Right lobe of liver (tissue), 6 donors: ENCODE measurements at places on chromosomes 2 and 18. TPM values are rescaled to one million over a fixed set of nuclear protein-coding genes. Genes with fewer than 3 reads are reported as not detected.

- DNase-seq, result no peak
Observed at GRCh38 chr2:239017491-239018098, 169.7 kb downstream of the TWIST2 start.

The TCF23 gene
- total RNA-seq, result not detected

- DNase-seq, result no peak
Observed at GRCh38 chr2:135225781-135226180, 173.7 kb downstream of the RAB3GAP1 start.

DNA sequence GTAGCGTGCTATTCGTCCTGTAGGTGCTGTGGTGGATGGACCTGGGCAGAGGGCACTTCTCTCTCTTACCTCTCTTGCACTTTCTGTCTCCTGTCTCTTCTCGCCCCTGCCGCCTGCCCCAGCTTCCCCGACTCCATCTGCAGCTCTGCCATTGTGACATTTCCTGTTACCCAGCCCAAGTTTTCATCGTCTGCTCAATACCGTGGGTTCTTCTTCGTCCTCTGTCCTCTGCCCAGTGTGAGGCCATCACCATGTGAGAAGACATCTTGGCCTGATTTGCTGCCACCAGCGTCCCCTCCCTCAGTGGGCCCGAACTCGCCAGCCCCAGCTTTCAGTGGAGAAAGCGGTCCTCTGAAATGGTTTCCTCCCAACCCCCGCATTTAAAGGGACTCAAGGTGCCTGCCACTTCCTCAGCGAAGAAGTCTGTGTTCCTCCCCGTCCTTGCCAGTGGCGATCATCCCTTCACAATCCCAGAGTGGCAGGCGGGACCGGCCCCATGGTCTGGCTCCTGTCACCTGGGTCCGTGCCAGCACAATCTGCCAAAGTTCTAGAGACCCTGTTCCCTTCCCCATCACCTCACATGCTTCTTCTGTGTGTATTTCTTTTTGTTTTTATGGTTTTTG is 18.0 kb downstream of the TGOLN2 start:
- DNase-seq, result no peak

GRCh38 chr18:49795612-49796552 is 17.5 kb downstream of the ACAA2 start:
- no peak for DNase-seq

The FECH gene
- total RNA-seq, result 73.9 TPM

The MZT2B gene
- total RNA-seq, result 87.9 TPM

DNA sequence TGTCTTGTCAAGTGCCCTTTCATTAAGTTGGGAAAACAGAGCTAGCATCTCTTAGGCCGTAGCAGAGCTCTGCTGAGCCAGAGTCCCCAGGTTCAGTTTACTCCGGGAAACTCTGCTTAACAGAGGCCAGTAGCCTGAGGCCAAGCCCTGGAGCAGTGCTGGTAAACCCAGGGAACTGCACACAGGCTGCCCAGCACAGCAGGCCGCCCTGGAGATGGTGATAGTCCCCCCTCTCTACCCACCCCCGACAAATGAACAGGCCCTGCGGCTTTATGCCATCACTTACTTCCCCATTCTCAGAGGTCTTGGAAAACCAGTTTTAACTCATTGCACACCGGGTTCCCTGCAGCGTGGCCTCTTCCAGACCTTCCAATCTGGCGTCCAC is 3.5 kb downstream of the CNNM4 start:
- DNase-seq, result no peak

GRCh38 chr18:60090170-60090569 is 190.4 kb downstream of the PMAIP1 start:
- no peak for DNase-seq

GRCh38 chr2:80246534-80246933 is 58.0 kb downstream of the LRRTM1 start:
- DNase-seq, result no peak

- DNase-seq, result no peak
Observed at GRCh38 chr2:101657787-101658186, 39.7 kb upstream of the MAP4K4 start.

- no peak for DNase-seq
Observed at GRCh38 chr2:64186699-64187605, 42.7 kb upstream of the PELI1 start.

The SPDYA gene
- 0.42 TPM for total RNA-seq

GRCh38 chr2:105712981-105713596 is 31.6 kb upstream of the NCK2 start:
- no peak for DNase-seq

GRCh38 chr2:60633615-60634014 is 80.2 kb upstream of the BCL11A start:
- DNase-seq, result no peak

- DNase-seq, result no peak
Observed at GRCh38 chr2:235025800-235026536, 74.2 kb downstream of the SH3BP4 start.

DNA sequence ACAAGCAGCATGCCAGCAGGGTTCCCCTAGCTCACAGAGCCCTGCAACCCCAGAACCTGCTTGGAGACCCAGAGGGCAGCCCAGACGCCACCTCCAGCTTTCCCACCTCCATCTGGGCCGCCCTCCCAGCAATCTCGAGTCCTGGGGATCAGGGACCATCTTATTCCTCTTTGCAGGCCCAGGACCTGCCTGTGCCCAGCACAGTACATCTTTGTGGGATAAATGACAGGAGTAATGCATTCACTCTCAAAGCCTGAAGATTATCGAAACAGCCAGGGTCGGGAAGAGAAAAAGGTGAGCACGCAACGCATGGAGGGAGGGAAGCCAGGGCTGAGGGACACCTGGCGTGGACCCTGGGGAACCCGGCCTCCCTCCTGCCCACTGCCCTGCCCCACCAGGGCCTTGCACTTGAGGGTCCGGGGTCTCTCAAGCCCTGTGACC is 144.1 kb downstream of the NDUFA10 start:
- no peak for DNase-seq

- no peak for DNase-seq
Observed at GRCh38 chr2:62297624-62298010, 101.7 kb downstream of the B3GNT2 start.

DNA sequence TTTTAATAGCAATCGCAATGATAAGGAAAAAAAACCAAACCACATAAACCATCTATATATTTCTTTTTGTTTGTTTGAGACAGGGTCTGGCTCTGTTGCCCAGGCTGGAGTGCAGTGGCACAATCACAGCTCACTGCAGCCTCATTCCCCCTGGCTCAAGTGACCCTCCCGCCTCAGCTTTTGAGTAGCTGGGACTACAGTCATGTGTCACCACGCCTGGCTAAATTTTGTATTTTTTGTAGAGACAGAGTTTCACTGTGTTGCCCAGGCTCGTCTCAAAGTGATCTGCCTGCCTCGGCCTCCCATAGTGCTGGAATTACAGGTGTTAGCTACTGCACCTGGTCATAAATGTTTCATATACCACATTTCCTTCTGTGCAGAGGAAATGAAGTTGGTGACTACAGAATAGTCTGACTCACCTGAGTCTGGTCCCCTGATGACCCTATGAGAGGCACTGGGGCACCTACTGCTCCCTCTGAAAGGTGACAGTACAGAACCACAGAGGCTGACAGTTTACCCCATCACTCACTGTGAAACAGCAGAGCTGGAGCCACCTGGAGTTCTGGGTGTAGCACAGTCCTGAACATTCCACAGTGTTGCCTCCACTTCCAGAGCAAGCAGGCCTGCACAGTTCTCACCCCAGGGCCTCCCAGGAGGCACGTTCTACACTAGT is 183.7 kb upstream of the PXDN start:
- no peak for DNase-seq

The PDCL3 gene
- 5.9 TPM for total RNA-seq

GRCh38 chr2:234643407-234643806 is 146.5 kb upstream of the ARL4C start:
- DNase-seq, result no peak

DNA sequence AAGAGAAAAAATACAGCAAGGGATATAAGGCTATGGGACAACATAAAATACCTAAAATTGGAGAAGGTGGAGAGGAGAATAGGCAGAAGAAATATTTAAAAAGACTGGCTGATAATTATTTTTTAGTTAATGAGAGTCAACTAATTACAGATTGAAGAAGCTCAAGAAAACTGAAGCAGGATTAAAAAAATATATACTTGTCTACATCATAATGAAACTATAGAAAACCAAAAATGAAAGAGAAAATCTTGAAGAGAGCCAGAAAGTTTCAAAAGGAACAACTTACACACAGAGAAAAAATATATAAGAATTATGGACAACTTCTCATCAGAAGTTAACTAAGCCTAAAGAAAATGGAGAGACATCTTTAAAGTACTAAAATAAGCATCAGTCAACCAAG is 62.9 kb upstream of the APCDD1 start:
- no peak for DNase-seq

- DNase-seq, result no peak
Observed at GRCh38 chr2:83017366-83018090, 1441.6 kb downstream of the SUCLG1 start.

- no peak for DNase-seq
Observed at GRCh38 chr2:65382323-65382722, 50.1 kb downstream of the SPRED2 start.

- DNase-seq, result no peak
Observed at GRCh38 chr2:53933329-53933728, 37.5 kb downstream of the PSME4 start.
